Common myeloid progenitor, CD34-positive (primary cell): ENCODE measurements at places on chromosomes 1 and 21.

GRCh38 chr21:34890724-34891612 lies 158.1 kb downstream of the RUNX1 start:
- H3K27me3 ChIP-seq, result no peaks in the 10 kb centered on the region
- DNase-seq, result no peak
- peak overlapping the region; percentile 95 for H3K27ac ChIP-seq
- peaks cover 56% of the 10 kb centered on the region for H3K4me1 ChIP-seq
- H3K4me3 ChIP-seq, result peak overlapping the region; percentile 91

DNA sequence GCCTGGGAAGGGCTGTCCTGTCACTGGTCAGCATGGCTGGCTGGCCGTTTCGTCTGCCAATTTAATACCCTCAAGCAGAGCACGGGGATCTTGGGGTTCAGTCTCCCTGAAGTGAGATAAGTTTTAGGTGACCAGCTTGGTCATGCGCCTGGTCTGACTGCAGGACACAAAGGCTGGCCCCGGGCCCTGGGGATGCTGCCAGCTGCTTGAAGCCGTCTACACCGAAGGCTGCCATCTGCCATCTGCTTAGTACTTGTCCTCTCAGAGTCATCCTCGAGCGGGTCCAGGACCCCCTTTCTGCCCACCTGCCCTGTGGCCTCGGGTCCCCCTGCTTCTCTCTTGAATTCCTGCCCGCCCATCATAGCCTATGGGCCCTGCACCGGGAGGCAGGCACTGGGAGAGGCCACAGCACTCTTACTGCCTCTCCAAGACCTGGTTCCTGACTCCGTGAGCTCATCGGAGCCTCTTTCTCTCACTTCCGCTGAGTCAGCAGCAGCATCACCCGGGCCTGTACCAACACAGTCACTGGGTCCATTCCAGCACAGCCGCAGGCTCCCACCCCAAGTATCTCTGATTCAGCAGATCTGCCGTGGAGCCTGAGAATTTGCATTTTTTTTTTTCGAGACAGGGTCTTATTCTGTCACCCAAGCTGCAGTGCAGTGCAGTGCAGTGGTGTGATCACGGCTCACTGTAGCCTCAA lies 7.0 kb downstream of the FBLIM1 start:
- no peaks in the 10 kb centered on the region for H3K4me1 ChIP-seq
- DNase-seq, result no peak
- peaks cover 18% of the 10 kb centered on the region for H3K27me3 ChIP-seq
- H3K36me3 ChIP-seq, result no peaks in the 10 kb centered on the region
- no peak overlapping the region for H3K27ac ChIP-seq

- H3K27me3 ChIP-seq, result no peaks in the 10 kb centered on the region
- no peaks in the 10 kb centered on the region for H3K36me3 ChIP-seq
- no peak overlapping the region for H3K4me3 ChIP-seq
- no peak for DNase-seq
- H3K27ac ChIP-seq, result no peak overlapping the region
These were observed 20.4 kb downstream of the SLC16A1 start for GRCh38 chr1:112935461-112936111.

- no peak for DNase-seq
- H3K4me1 ChIP-seq, result peaks cover 22% of the 10 kb centered on the region
- H3K27me3 ChIP-seq, result no peaks in the 10 kb centered on the region
- no peak overlapping the region for H3K27ac ChIP-seq
These were observed 4.3 kb downstream of the INTS7 start for GRCh38 chr1:212030936-212031528.

GRCh38 chr1:242002072-242002471 lies 3.2 kb upstream of the MAP1LC3C start:
- no peak for DNase-seq
- H3K4me1 ChIP-seq, result no peaks in the 10 kb centered on the region
- H3K27me3 ChIP-seq, result no peaks in the 10 kb centered on the region
- no peak overlapping the region for H3K4me3 ChIP-seq
- no peaks in the 10 kb centered on the region for H3K36me3 ChIP-seq

GRCh38 chr1:197305925-197306324 lies 37.9 kb downstream of the CRB1 start:
- H3K27ac ChIP-seq, result no peak overlapping the region
- DNase-seq, result no peak
- H3K4me1 ChIP-seq, result no peaks in the 10 kb centered on the region
- no peaks in the 10 kb centered on the region for H3K27me3 ChIP-seq
- no peak overlapping the region for H3K4me3 ChIP-seq

GRCh38 chr1:5998906-5999301 lies 6.7 kb upstream of the NPHP4 start:
- no peak overlapping the region for H3K27ac ChIP-seq
- no peak for DNase-seq
- no peaks in the 10 kb centered on the region for H3K27me3 ChIP-seq
- peaks cover 9% of the 10 kb centered on the region for H3K36me3 ChIP-seq

GRCh38 chr1:210910020-210910575 lies 223.8 kb downstream of the KCNH1 start:
- H3K27ac ChIP-seq, result no peak overlapping the region
- no peak overlapping the region for H3K4me3 ChIP-seq
- no peak for DNase-seq
- no peaks in the 10 kb centered on the region for H3K4me1 ChIP-seq
- no peaks in the 10 kb centered on the region for H3K36me3 ChIP-seq

GRCh38 chr1:240618946-240619345 lies 7.0 kb upstream of the GREM2 start:
- no peaks in the 10 kb centered on the region for H3K27me3 ChIP-seq
- no peaks in the 10 kb centered on the region for H3K36me3 ChIP-seq
- no peak overlapping the region for H3K27ac ChIP-seq

DNA sequence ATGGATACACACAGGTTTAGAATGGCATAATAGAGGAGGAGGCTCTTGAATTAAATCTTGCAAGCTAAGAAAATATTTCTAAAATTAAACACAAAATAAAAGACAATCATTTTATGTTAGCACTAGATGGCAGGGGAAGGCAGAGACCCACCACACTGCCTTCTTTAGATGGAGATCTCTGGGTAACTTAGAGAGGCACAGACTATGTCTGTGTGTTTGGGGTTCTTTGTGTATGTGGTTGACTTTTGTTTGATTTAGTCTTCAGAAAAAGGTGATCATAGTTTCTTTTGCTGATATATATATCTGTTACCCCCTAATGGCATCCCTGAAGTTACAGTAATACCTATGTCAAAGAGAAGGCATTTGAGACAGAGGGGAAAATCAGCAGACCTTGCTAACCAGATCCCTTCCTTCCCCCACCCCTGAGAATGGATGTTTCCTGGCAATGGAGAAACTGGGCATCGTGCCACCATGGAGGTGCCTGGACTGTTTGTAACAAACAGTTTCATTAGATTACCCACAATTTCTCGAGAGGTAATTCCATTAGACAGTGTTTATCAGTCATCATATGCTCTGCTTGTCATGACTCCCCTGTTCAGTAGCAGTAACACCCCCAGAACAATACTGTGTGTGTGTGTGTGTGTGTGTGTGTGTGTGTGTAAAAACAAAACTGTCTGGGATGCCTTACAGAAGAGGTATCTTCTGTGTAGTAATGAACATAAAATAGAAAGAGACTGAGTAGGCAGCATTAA lies 228.3 kb upstream of the DEPDC1 start:
- no peaks in the 10 kb centered on the region for H3K4me1 ChIP-seq
- no peaks in the 10 kb centered on the region for H3K27me3 ChIP-seq
- H3K36me3 ChIP-seq, result no peaks in the 10 kb centered on the region
- DNase-seq, result no peak

DNA sequence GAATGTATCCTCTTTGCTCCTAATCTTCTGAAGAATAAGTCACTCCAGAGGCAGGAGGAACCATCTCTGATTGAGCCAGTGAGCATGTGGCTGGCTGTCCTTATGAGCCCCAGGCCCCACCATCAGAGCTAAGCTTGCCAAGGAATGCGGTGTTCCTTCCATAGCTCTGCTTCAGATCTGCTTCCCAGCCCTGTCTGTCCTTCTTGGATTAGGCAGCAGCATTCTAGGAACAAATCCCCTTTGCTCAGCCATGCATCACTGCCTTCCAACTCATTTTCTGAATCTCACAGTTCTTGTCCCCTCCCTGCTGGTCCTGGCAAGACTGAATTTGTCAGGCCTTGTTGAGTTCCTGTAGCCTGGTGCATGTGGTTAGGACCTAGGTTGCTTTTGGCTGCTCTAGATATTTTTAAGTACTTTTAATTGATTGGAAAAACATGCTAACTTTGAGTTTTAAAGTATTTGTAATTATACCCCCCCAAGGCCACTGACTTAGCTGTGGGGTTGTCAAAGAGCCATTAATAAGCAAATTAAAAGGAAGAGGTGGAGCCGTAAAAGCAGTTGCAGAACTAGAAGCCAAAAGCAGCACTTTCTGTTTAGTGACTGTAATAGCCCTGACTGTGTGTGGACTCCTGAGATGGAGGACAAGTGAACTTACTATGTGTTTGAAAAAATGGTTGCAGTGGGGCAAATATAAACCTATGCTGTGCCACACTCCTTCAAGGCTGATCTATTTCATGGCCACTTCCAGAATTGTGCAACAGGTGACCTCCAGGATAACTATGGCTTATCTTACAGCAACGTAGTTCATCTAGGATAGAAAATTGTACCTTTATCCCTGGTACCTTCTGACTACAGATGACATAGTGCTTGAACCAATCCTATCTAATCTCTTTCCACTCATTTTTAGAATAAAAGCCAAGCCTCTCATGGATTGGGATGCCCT lies 61.3 kb upstream of the BACH1 start:
- H3K27ac ChIP-seq, result no peak overlapping the region
- peak; percentile 51 for DNase-seq
- H3K4me3 ChIP-seq, result peak overlapping the region; percentile 39
- H3K36me3 ChIP-seq, result no peaks in the 10 kb centered on the region
- H3K27me3 ChIP-seq, result no peaks in the 10 kb centered on the region

DNA sequence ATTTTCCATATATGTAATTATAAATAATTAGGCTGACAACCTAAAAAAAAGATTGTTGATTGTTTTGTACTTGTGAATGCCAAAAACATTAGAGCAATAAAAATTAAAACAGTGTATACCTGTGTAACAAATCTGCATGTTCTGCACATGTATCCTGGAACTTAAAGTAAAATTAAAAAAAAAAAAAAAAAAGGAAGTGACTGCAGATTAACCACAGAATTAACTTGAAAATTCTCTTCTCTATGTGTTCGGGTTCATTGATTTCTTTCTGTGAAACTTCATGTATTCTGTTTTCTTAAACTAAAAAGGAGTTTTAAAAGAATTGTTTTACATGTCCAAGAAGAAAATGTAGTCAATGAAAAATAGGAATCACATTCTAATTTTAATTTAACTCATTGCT lies 95.7 kb downstream of the FASLG start:
- H3K27ac ChIP-seq, result no peak overlapping the region
- peak; percentile 42 for DNase-seq
- no peak overlapping the region for H3K4me3 ChIP-seq
- peaks cover 4% of the 10 kb centered on the region for H3K4me1 ChIP-seq

GRCh38 chr1:151720125-151720524 lies 1.2 kb upstream of the RIIAD1 start:
- no peak overlapping the region for H3K4me3 ChIP-seq
- H3K27me3 ChIP-seq, result peaks cover 13% of the 10 kb centered on the region
- H3K4me1 ChIP-seq, result peaks cover 15% of the 10 kb centered on the region
- H3K27ac ChIP-seq, result no peak overlapping the region
- DNase-seq, result peak; percentile 10

DNA sequence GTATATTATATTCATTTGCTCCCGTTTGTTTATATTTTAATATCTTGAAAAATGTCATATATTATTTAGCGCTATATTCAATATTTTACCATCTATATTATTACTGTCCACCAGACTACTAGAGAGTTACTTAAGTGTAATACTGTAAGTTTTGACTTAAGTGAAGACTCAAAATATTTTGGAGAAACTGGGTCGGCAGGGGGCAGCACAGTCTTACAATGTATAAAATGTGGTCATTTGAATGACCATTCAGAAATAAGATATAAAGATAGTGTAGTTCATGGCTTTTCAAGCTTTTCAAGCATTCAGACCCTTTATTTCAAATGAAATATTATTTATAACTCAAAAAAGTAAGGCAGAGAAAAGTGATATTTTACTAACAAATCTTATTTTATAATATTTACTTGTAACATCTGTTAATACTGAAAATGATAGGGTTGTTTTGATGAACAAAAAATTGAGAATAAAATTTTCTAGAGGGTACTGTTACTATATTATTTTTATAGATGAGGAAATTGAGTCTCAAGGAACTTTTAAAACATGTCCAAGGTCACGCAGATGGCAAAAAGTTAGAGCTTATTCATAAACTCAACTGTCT lies 89.0 kb upstream of the SERTAD4 start:
- H3K4me1 ChIP-seq, result no peaks in the 10 kb centered on the region
- H3K27me3 ChIP-seq, result no peaks in the 10 kb centered on the region
- no peak overlapping the region for H3K27ac ChIP-seq

DNA sequence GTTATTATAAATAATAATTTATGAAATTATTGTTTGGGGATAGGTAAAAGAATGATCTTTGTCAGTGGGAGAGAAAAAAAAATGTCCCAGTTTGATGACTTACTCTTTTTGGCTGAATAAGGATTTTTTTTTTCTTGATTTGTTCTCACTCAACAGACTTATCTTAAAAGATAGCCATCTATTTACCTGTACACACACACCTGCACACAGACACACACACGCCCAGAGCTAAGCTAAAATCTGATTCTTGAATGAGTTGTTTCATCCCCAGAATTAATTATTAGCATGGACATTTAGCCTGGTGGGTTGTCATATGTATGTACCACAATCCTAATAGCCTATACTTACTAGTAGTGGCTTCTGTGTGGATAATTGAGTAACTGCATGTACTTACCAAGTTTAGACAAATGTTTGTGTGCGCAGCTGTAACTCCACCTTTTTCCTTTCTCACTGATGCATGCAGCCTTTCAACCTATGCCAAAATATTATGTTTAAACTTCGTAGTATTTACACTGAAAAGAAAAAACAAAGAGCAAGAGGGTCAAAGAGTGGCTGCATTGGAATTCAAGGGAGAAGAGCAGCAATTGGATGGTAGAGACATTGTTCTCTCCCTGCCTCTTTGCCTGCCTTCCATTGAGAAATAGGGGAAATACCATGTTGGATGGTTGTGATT lies 174.3 kb downstream of the ADGRL2 start:
- no peaks in the 10 kb centered on the region for H3K36me3 ChIP-seq
- H3K4me1 ChIP-seq, result no peaks in the 10 kb centered on the region
- DNase-seq, result no peak
- H3K27me3 ChIP-seq, result no peaks in the 10 kb centered on the region
- no peak overlapping the region for H3K27ac ChIP-seq

DNA sequence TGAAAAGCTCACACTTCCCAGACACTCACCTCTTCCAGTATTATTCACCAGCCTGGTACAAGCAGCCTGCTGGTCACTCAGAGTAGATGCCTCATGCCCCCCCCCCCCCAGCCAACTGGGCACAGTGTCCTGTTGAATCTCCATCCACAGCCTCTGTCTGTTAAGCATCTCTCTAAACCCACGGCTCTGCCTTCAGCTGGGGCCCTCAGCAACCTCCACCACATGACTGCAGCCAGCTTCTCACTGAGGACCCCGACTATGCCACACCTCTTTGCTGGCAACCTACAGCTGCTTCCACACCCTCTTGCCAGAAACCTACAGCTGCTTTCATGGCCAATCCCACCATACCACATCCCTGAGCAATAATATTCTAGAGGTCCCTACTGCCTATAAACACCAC lies 113.1 kb downstream of the RHOU start:
- peaks cover 11% of the 10 kb centered on the region for H3K27me3 ChIP-seq
- H3K4me3 ChIP-seq, result no peak overlapping the region
- H3K36me3 ChIP-seq, result no peaks in the 10 kb centered on the region
- peaks cover 19% of the 10 kb centered on the region for H3K4me1 ChIP-seq
- no peak for DNase-seq
- no peak overlapping the region for H3K27ac ChIP-seq
